Stimulated activated CD8-positive, alpha-beta memory T cell treated with anti-CD3 and anti-CD28 coated beads, Interleukin-4, amount 100 ng/mL, for 24 hours (primary cell): ENCODE measurements at places on chromosomes 3 and 15.

GRCh38 chr3:160754371-160754854 lies 1.6 kb upstream of the PPM1L start:
- peak; percentile 1 for DNase-seq

GRCh38 chr15:63071288-63071909 lies 28.9 kb downstream of the TPM1 start:
- DNase-seq: no peak

DNA sequence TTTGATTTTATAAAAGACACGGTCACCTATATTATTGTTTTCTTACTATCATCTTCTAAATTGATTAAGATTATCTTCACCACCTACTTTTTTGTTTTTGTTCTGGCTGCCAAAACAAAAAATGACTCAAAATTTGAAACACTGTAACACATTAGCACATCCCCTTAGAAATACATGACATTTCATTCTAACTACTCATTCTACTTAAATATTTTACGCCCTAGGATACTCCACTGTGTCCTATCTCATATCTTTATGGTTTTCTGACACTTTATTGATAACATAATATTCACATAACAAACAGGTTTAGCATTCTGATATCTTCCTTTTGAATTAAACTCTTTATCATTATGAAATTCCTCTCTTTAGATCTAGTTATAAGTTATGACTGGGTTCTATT lies 656.2 kb downstream of the GBE1 start:
- no peak for DNase-seq

DNA sequence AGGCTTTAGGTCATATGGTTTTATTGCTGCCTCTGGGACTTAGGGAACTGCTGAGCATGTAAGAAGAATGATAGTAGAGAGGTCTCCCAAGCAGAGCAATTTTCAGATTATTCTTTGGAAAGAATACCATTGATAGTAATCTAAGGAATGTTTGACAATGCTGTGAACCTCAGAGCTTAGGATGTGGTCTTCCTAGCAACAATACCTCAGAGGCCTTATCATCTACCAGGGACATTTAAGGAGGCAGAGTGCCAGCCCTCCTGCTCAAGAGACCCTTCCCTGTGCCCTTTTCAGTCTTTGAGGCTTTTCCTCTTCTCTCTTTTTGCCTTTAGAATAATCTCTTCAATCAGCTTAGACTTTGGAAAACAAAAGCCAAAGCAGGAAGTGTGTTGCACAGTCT lies 272.1 kb downstream of the OXSM start:
- DNase-seq: no peak

GRCh38 chr3:123123716-123124616 lies 57.1 kb downstream of the PDIA5 start:
- DNase-seq: no peak

GRCh38 chr15:66654739-66655375 lies 47.2 kb upstream of the SMAD6 start:
- DNase-seq: no peak

GRCh38 chr3:70557976-70558375 lies 245.5 kb upstream of the MDFIC2 start:
- no peak for DNase-seq
